PC-3 (cell line): ENCODE measurements at places on chromosomes 13 and 19. TPM values are rescaled to one million over a fixed set of nuclear protein-coding genes. Genes with fewer than 3 reads are reported as not detected.

GRCh38 chr13:40172878-40173277, 493.6 kb downstream of the FOXO1 start:
- no peak overlapping the region for H3K4me3 ChIP-seq
- H3K36me3 ChIP-seq = no peaks in the 10 kb centered on the region
- no peak overlapping the region for H3K27ac ChIP-seq
- DNase-seq = no peak

- DNase-seq = peak; percentile 5
- no peaks in the 10 kb centered on the region for H3K27me3 ChIP-seq
- H3K4me1 ChIP-seq = no peaks in the 10 kb centered on the region
- H3K36me3 ChIP-seq = no peaks in the 10 kb centered on the region
- H3K27ac ChIP-seq = no peak overlapping the region
- no peak overlapping the region for H3K4me3 ChIP-seq
Measured at GRCh38 chr13:52411629-52412028, 5.7 kb upstream of the THSD1 start.

DNA sequence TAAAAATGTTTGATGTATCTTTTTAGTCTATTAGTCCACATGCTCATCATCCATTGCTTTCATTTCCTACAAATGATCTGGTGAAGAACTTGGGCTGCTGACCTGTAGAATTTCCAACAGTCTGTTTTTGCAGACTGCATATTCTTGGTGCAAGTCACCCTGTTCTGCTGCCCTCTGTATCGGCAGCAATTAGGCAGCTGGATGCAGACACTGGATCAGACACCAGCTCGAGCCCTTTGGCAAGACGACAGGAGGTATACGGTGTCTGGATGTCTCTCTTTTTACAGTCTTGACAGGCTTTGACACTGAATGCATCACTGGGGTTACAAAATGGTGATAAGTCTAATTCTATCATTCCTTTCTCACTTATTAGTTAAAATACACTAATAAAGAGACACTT, 21.8 kb downstream of the MTRF1 start:
- H3K27ac ChIP-seq = no peak overlapping the region
- DNase-seq = no peak
- H3K27me3 ChIP-seq = no peaks in the 10 kb centered on the region
- H3K4me3 ChIP-seq = no peak overlapping the region

- no peaks in the 10 kb centered on the region for H3K27me3 ChIP-seq
- peak overlapping the region; percentile 97 for H3K27ac ChIP-seq
- peak overlapping the region; percentile 49 for H3K4me3 ChIP-seq
- peak; percentile 67 for DNase-seq
Measured at GRCh38 chr19:43438291-43439031, 23.8 kb downstream of the TEX101 start.

GRCh38 chr13:113743366-113744195, 15.4 kb upstream of the TMEM255B start:
- peaks cover 17% of the 10 kb centered on the region for H3K4me1 ChIP-seq
- no peaks in the 10 kb centered on the region for H3K27me3 ChIP-seq
- no peak for DNase-seq
- no peak overlapping the region for H3K4me3 ChIP-seq
- H3K27ac ChIP-seq = no peak overlapping the region
- H3K36me3 ChIP-seq = no peaks in the 10 kb centered on the region

GRCh38 chr13:24104723-24105122, 55.8 kb upstream of the SPATA13 start:
- H3K4me1 ChIP-seq = 0 out of 2 replicates have a peak, but pooled peaks cover 4% of the 10 kb centered on the region
- H3K36me3 ChIP-seq = no peaks in the 10 kb centered on the region
- H3K27me3 ChIP-seq = no peaks in the 10 kb centered on the region
- no peak overlapping the region for H3K27ac ChIP-seq
- H3K4me3 ChIP-seq = no peak overlapping the region

- no peaks in the 10 kb centered on the region for H3K4me1 ChIP-seq
- DNase-seq = no peak
- H3K27ac ChIP-seq = no peak overlapping the region
Measured at GRCh38 chr13:92225861-92226260, 827.4 kb downstream of the GPC5 start.

- no peaks in the 10 kb centered on the region for H3K36me3 ChIP-seq
- DNase-seq = no peak
- peaks cover 8% of the 10 kb centered on the region for H3K4me1 ChIP-seq
- no peak overlapping the region for H3K27ac ChIP-seq
- H3K27me3 ChIP-seq = no peaks in the 10 kb centered on the region
Measured at GRCh38 chr19:1882786-1883692, 2.3 kb downstream of the ABHD17A start.

DNA sequence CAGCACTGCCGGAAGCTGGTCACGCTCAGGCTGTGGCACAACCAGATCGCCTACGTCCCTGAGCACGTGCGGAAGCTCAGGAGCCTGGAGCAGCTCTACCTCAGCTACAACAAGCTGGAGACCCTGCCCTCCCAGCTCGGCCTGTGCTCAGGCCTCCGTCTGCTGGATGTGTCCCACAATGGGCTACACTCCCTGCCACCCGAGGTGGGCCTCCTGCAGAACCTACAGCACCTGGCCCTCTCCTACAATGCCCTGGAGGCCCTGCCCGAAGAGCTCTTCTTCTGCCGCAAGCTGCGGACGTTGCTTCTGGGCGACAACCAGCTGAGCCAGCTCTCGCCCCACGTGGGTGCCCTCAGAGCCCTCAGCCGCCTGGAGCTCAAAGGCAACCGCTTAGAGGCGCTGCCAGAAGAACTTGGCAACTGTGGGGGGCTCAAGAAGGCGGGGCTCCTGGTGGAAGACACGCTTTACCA, 3.2 kb upstream of the MAP2K7 start:
- H3K36me3 ChIP-seq = peaks cover 15% of the 10 kb centered on the region
- peaks cover 19% of the 10 kb centered on the region for H3K4me1 ChIP-seq
- H3K4me3 ChIP-seq = no peak overlapping the region
- no peak overlapping the region for H3K27ac ChIP-seq

SIGLEC8 gene
- not detected in 2 replicates for total RNA-seq

ZNF491 gene
- total RNA-seq = 0.17 and 0.47 TPM in 2 replicates

RXFP2 gene
- total RNA-seq = not detected in 2 replicates

CABP5 gene
- not detected in 2 replicates for total RNA-seq
